ENCODE measurements at places on chromosomes 4 and X.
A peak's percentile ranks its signal among the peaks of the same experiment; 100 is the strongest.

DNA sequence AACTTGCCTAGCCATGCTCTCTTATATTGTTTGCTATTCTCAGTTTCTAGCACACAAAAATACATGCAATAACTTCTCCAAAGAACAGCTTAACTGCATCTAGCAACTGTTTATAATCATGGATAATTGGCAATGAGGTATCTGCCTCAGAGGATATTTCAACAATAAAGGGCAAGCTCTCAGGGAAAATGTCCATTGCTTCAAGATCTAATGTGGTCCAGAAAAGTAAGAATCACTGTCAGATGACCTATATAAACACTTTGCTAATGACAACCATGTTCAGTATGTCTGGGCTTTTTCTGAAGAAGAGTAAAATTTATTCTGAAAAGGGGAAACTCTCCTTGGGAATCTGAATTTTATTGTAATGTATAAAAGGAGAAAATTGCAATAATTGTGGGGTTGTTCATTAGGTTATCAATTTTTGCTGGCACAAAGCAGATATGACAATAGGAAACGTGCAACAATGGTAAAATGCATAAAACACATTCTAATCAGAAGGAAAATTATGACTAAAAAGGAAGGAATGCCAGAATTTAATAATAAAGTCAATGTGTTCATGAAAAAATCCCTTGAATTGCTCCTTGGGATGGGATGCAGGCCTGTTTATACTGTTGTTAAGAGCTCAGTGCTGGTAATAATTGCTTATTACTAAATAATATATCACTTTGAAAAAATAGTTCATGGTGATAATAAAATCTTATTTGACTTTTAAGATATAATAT is 90.3 kb downstream of the ANTXR2 start:
- DNase-seq, result no peak

DNA sequence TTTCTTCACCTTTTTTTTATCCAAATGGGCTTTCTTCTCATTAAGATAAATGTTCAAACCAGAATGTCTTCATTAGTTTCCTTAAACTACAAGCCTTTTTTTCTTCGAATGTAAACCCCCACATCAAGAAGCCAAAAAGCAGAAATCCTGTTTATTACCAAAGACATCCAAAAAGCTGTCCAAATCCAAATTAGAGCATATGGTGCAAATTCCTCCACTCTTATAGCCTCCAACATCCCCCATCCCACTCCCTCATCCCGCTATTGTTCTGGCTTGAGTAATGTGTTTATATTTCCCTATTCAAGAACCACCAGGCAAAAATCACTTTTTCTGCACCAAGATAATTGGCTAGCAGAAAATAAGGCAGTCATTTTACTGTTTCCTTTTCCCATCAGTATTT is 315.1 kb upstream of the ADGRL3 start:
- DNase-seq, result no peak

DNA sequence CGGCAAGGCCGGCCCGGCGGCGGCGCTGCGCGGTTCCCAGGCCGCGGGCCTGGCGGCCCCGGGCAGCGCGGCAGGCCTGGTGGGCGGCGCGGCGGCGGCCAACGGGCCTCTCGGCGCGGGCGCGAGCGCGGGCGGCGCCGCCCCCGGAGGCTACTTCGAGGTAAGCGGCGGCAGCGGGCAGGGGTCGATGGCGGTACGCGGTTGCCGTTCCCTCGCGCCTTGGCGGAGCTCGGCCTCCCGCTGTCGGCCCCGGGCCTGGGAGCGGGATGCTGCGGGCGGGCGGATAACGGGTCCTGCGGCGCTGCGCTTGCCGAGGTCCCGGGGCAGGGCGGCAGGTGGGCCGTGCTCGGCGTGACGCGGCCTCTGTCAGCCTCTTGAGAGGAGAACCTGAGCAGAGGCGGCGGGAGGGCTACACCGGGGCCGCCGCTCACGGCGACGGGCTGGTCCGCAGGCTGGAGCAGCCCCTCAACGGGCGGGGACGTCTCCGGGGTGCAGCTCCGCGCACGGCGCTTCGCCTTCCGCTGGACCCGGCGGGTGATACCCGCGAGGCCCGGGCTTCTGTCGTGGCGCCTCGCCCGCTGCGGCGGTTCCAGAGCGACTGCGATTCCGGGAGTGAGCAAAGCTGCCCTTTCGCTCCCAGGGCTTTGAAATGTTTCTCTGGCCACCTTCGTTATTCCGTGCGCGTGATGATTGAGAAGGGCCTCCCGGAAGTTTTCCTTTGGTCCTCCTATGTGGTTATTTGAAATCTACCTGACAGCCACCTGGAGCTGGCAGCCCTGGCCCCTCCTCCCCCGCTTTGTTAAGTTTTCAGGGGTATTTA is 774 bp downstream of the FAM193A start:
- DNase-seq, result no peak

DNA sequence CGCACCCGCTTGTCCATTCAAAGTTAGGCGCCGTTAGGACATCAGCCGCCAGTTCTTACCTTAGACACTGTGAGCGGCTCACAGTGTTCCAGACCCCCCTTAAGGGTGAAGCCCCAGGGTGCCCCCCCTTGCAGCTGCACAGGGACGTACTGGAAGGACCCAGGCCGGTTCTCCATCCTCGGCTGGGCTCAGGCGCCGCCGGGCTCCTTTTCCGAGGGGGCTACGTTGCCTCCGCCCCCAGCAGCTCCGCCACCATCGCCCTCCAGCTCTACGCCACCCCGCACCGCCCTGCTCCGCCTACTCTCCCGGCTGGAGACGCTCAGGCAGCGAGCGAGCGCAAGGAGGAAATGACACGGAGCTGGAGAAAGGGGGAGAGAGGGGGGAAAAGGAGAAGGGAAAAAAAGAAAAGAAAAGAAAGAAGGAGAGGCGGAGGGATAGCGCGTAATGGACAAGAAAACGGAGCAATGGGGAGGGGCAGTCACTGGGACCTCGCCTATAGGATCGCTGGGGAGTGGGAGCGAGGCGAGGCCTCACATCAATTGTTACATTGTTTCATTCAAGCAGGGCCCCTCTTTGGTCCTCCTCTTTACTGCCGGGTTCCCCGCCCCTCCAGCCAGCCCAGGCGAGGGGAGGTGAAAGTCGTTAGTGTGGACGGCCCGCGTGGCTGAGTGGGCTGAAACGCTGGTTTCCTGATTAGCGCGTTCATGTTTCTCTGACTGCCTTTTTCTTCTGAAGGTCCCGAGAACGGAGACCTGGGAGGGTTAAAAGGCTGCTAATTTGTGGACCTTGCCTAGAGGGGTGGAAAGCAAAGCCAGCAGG is at the start of gene SHROOM4:
Gene SHROOM4 (minus strand): TSS at position 352 of the 819 bp plus-strand sequence. CDS start 176 bp downstream, at position 176.
- peak; percentile 6 for DNase-seq

DNA sequence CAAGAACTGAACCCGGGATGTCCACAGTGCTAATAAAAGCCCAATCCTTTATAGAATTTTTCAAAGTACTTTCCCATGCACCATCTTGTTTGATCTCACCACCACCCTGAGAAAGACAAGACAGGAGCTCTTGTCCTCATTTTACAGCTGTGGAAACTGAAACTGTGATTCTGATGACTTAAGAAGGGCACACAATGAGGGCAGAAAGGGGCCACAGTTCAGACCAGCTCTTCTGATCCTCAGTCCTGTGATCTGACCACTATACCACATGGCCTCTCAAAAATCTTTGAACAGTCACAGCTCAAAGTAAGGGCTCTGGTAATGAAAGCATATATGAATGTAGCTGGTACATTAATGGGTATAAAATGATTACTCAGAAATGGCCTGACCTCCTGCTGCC is 127.3 kb upstream of the CPEB2 start:
- no peak for DNase-seq
